Stimulated activated CD4-positive, alpha-beta T cell treated with anti-CD3 and anti-CD28 coated beads, Interleukin-4, amount 100 ng/mL, for 4 hours (primary cell): ENCODE measurements at places on chromosomes 7 and 10.

- no peak for DNase-seq
Measured at GRCh38 chr10:123948030-123948823, 56.6 kb upstream of the CPXM2 start.

GRCh38 chr10:121600611-121601010 is 2.4 kb upstream of the FGFR2 start:
- no peak for DNase-seq

GRCh38 chr10:30765616-30766015 is 136.1 kb upstream of the LYZL2 start:
- DNase-seq, result no peak

DNA sequence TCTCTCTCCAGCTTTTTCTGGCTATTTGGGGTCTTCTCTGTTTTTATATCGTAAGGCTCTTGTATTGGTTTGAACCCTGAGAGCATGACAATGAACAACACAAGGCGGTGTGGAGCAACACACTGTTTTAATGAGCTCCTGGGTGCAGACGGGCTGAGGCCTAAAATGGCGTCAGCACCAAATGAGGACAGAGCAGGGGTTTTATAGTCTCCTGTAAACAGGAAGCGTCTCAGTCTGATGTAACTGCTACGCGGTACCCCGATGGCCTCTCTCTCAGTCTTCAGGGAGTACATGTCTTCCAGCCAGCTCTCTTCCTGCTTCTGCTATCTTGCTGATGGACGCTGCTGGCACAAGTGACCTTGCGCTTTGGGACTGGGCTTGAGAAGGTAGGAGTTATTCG is 95.9 kb upstream of the CCDC71L start:
- DNase-seq, result no peak

GRCh38 chr10:13978533-13979115 is 352.1 kb downstream of the FRMD4A start:
- DNase-seq, result no peak

- no peak for DNase-seq
Measured at GRCh38 chr7:97126483-97127171, 9.1 kb downstream of the SDHAF3 start.

GRCh38 chr10:62072901-62073300 is 171.4 kb downstream of the ARID5B start:
- DNase-seq, result no peak
